ENCODE measurements at places on chromosomes 11 and 22. TPM values are rescaled to one million over a fixed set of nuclear protein-coding genes. Genes with fewer than 3 reads are reported as not detected.

Gene NXPE1
- total RNA-seq: not detected

Gene OR52I2
- total RNA-seq: not detected

Gene POTEH
- total RNA-seq: not detected

Gene ANO5
- total RNA-seq: 14.8 TPM

Gene LIF
- not detected for total RNA-seq

Gene RTL10
- total RNA-seq: 8.1 TPM

Gene CRYBB3
- not detected for total RNA-seq

Gene KIF18A
- total RNA-seq: 3.4 TPM

Gene ACR
- not detected for total RNA-seq

Gene PRODH
- total RNA-seq: 0.74 TPM

Gene TRIM48
- total RNA-seq: not detected

Gene CEP57
- total RNA-seq: 73.5 TPM

Gene TRPC6
- 4.2 TPM for total RNA-seq

Gene KRTAP5-2
- total RNA-seq: not detected

Gene CSTF3
- total RNA-seq: 42.8 TPM

Gene TIMP3
- total RNA-seq: 18.2 TPM

Gene TSSK2
- total RNA-seq: not detected

Gene BDNF
- total RNA-seq: 5.2 TPM

Gene OR5B21
- total RNA-seq: not detected

Gene OR52H1
- not detected for total RNA-seq

Gene INPP5J
- 2.5 TPM for total RNA-seq

Gene GGT5
- total RNA-seq: 2.0 TPM

Gene SERPIND1
- total RNA-seq: 8.6 TPM

Gene MUC2
- total RNA-seq: not detected

Gene OR56A4
- total RNA-seq: not detected

Gene RAB38
- total RNA-seq: 0.74 TPM

Gene OR51E2
- 0.25 TPM for total RNA-seq

Gene PTPN5
- total RNA-seq: 24.6 TPM

Gene SEPTIN3
- total RNA-seq: 172 TPM

Gene APOA1
- total RNA-seq: 0.49 TPM

Gene HEPN1
- not detected for total RNA-seq

Gene GSTT2B
- total RNA-seq: 0.74 TPM

Gene TSPAN32
- 0.25 TPM for total RNA-seq

Gene PARVB
- 5.4 TPM for total RNA-seq

Gene LTBP3
- total RNA-seq: 38.6 TPM

Gene KLHDC7B
- not detected for total RNA-seq

Gene BTG4
- not detected for total RNA-seq

Gene USP28
- total RNA-seq: 19.7 TPM

Gene SLC5A12
- 0.25 TPM for total RNA-seq

Gene APOA4
- not detected for total RNA-seq

Gene C1QTNF5
- total RNA-seq: 3.0 TPM

Gene TESMIN
- under 0.01 TPM for total RNA-seq

Gene MMP8
- total RNA-seq: 0.25 TPM

Gene TMEM123
- 93.9 TPM for total RNA-seq

Gene SYT12
- 0.98 TPM for total RNA-seq

Gene TTC38
- total RNA-seq: 6.4 TPM

Gene PLET1
- total RNA-seq: not detected

Gene MUC6
- under 0.01 TPM for total RNA-seq

Gene SCN2B
- total RNA-seq: 3.0 TPM

Gene OSM
- 0.25 TPM for total RNA-seq

Gene GP1BB
- total RNA-seq: 24.8 TPM

Gene F2
- not detected for total RNA-seq

Gene SAA4
- not detected for total RNA-seq

Gene LDHAL6A
- 0.25 TPM for total RNA-seq

Gene HIRA
- total RNA-seq: 21.4 TPM

Gene MEI1
- total RNA-seq: not detected

Gene ADAMTS8
- 2.0 TPM for total RNA-seq

Gene MSANTD4
- total RNA-seq: 54.3 TPM

Gene ELMOD1
- total RNA-seq: 119 TPM
